ENCODE measurements at places on chromosomes 11 and 22.

DNA sequence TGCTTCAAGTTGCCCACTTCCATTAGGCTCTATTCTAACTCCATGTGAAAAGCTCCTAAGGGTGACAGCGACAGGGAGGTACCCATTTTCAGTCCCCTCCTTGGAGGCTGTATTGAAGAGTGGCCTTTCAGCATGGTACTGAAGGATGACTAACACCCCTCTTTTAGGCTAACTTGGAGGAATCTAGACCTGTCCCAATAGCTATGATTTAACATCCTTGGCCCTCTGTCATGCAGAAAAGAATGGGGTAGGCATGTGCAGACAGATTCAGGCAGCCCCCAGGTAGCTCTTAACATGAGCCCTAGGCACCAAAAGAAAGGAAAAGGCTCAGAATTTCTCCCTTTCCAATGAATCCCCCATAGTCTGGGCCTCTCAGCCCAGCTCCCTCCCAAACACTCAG is 89.3 kb upstream of the AMOTL1 start:
- no peak for DNase-seq

- DNase-seq: no peak
Observed at GRCh38 chr22:28792491-28793383, 7.6 kb downstream of the XBP1 start.

DNA sequence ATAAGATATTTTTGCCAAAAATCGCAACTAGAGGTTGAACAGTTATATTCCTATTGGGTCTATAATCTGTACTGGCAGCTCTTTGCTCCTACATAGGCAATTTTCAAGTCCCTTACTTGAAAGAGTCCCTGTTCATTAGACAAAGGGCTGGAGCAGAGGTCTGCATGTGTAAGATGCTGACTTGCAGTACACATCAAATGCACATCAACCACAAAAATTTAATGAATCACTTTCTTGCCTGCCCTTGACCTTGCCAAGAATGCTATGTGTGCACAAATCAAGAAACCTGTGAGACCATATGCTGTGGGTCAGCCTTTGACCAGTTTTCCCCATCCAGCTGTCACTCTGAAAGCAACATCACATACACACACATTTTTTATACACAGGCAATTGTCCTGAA is 661.5 kb downstream of the LRRC4C start:
- no peak for DNase-seq

DNA sequence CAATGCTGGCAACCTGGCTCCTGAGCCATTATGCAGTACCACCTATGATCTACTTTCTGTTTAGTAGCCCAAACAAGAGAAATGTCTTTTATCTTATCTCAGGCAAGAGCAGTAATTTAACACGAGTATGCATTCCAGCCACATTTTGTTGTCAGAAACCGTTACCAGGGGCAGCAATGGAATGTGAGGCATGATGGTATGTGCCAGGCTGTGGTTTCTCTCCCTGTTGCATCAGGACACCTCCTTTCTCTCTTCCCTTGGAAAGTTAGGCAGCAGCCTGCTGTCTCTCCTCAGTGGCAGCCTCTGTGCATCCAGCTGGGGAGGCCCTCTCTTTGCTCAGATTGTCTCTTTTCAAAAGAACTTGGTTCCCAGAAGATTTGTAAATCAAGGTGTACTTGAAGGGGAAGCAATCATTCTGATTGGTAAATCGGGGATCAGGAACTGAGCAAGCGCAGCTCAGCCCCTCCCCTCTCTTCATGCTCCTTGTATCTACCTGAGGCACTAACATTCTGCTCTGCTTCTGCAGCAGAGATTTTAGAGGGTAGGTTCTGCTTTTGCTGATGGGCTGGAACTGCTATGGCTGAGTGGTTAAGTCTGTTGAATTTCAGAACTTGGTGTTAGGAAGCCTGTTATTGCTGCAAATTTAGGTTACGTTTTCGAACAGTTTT is 229.2 kb downstream of the ADAMTS15 start:
- no peak for DNase-seq

GRCh38 chr11:56841210-56841810 is 92.8 kb upstream of the OR9G4 start:
- DNase-seq: no peak

DNA sequence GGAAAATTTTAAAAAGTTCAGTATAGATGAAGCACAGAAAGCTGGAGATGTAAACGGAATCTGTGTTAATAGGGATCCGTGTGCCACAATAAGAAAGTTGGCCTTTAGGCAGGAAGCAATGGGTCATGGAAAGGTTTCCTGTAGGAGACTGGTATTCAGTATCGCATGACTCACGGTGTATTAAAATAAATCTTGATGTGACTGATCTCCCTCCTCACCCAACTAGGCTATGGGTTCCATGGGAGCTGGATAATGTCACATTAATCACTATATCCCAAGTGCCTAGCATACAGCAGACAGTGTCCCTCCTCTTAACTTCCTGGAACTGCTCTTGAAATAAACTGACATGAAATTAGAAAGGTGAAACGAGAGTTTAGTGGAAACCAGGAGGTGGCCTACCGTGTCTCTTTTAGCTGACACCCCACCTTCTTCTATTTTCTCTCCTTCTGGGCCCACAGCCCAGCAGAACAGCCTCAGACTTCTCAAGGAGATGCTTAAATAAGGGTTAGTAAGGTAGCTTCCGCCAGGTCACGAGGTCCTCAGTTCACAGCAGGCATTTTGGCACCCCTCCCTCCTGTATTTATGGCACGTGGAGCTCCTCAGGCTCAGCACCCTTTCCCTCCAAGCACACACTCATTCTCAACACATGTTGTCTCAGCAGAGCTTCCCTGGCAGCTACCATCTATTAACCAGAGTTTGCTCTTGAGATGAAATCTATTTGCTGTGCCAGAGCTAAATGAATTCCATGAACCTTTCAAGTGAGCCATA is 118.8 kb downstream of the NXPE2 start:
- no peak for DNase-seq

DNA sequence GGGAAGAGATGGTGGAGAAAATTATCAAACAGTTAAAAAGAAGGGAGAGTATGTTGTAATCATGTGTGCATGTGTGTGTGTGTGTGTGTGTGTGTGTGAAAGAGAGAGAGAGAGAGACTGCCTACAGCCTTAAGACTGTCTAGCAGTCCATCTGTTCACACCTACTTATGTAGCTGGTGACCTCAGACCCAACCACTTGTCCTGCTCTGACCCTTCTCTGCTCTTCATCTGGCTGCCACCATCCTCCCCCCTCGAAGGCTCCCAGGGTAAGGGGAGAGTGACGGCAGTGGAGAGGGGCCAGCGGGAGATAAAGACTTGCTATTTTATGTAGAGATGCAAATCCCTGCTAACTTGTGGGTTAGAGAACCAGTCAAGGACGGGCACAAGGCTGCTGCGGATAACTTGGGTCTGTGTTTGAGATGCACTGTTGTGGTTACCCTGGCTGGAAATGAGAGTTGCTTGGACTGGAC is 24.9 kb upstream of the GRAMD1B start:
- DNase-seq: no peak

DNA sequence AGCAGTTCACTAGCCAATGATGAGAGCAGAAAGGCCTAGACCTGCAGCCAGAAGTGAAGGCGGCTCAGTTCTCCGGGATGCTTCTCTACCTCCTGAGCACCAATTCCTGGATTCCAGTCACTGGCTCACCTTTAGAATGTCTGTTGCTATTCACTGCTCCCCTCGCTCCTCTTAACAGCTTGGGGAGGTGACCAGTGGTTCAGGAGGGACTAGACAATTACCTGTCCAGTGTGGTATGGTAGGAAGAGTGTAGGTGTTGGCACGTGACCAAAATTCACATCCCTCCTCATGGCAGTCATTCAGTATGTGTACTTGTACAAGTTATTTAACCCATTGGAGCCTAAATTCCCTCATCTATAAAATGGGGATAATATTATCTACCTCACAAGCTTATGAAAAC is 4.0 kb downstream of the THRSP start:
- no peak for DNase-seq

- no peak for DNase-seq
Observed at GRCh38 chr11:18299721-18300120, 22.2 kb downstream of the HPS5 start.

GRCh38 chr11:114774599-114775361 is 96.5 kb downstream of the NXPE2 start:
- no peak for DNase-seq

DNA sequence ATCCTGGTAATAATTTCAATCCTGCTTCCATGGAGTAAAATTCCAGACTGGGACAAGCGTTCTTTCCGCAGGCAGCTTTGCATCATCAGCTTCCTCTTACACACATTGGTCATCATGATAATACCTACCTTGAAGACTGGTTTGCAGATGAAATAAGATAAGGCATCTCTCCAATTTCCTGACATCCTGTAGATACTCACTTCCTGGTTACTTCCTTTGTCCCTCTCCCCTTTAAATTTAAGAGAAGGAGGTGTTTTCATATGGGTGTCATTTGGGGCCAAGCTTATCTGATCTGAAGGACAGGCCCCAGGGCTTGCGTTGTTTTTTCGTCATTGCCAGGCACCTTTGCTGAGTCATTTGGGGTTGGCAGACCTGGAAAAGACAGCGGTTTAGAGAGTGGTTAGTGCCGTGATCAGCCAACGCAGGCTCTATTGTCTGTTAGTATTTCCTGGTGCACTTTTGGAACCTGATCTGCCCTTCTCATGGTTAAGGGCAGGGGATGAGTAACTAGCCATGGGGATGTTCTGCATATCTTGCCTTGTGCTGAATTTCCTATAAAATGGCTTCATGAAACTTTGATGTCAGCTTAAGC is 24.1 kb downstream of the GRAMD1B start:
- peak; percentile 22 for DNase-seq

DNA sequence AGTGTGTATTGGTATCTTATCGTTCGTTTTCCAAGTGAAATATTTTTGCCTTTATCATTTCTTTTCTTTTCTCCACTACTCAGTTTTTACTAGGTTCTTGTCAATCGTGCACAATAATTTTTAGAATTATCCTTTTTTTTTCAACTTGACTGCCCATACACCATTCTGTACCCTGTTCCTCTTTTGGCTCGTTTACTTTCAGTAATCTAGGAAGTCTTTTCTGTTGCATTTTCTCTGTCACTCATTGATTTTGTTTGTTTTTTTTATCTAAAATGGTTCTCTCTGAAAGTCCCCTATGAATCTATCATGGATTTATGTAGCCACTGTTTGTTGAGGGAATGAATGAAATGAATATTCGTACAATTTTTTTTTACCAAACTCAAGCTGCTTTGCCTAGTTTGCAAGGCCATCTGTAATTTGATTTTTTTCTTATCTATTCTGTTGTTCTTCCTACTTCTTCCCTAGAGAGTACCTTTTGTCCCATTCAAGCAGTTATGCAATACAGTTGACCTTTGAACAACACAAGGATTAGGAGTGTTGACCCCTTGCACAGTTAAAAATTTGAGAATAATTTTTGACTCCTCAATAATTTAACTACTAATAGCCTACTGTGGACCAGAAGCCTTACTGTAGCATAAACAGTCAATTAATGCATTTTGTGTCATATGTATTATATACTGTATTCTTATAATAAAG is 166.3 kb downstream of the TMEM135 start:
- DNase-seq: no peak

DNA sequence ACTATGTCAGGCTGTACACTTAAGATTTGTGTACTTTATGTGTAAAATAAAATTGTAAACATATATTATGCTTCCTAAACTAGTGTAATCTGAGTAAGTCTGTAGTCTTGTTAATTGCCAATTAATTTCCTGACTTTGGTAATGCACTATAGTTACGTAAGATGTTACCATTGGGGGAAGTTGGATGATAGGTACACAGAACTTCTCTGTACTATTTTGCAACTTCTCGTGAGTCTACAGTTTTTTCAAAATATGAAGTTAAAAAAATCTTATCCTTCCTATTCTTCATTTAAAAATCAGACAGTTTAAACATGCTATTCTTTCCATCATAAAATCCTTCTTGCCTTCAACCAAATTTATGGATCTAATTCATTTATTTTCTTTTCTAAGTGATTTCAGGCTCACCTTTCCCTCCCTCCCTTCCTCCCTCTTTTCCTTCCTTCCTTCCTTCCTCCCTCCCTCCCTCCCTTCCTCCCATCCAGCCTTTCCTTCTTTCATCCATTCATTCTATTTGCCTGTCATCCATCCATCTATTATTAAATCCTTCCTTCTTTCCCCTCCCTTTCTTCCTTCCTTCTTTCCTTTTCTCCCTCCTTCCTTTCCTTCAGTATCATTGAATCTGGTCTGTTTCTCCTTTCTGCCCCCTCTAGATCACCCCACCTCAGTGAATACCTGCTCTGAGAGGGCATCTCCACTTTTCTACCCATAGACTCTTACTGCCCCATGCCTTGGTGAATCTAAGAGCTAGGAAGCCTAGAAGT is 22.1 kb upstream of the ASCC2 start:
- DNase-seq: no peak

DNA sequence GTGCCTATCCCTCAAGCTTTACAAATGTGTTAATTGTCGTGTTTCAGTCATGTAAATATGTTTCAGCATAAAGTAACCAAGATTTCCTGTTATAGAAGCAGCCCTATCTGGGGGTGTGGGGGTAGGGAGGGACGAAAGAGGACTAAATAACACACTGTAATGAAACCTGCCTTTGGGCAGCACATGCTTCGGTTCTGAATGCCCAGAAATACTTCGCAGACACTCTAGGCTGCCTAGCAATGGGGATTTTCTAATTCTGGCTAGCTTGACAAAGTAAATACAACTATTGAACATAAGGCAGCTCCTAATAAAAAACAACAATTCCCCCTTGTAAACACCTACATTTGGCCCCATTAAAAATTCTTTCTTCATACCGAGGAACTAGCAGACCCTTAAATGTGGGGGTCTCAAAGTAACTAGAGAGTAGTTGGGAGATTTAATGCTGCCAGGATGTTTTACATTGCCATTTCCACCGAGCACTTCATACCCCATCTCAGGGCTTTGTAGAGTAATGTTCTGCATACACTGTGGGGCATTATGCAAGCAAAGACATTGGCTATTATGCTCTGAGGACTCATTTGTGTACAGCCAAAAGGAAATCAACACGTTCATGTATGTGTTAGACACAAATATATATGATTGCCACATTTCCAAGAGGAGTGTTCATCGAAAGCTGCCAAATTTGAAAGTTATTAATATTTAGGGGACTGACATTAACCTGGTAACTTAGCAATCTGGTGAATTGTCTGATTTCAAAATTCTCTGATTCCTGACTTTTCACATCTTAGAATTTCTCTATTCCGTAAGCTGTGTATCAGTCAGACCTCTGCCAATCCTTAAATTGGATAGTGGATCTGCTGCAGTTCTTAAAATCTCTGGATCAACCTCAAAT is 42.1 kb downstream of the PAX6 start:
- no peak for DNase-seq

DNA sequence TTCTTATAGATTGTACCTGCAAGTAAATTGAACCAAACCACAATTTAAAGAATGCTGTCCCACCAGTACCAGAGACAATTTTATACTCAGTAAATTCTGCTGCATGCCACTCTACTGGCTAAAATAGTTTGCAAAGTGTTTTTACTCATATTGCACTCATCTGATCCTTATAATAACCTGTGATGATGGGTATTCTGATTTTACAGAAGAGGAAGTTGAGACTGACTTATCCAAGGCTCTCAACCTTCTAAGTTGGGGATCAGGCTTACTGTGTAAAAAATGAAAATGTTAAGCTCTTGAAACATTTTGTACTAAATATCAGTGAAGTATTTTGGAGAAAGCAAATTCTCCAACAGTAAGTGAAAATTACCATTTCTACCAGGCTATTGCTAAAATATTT is 37.9 kb downstream of the RNF169 start:
- no peak for DNase-seq

- DNase-seq: no peak
Observed at GRCh38 chr11:6200975-6201374, 2.0 kb downstream of the OR52W1 start.

- no peak for DNase-seq
Observed at GRCh38 chr11:134409552-134410429, 2.3 kb downstream of the B3GAT1 start.
